ENCODE measurements at places on chromosomes 7 and 10.

- no peak for DNase-seq
Observed at GRCh38 chr7:69859342-69859741, 261.1 kb downstream of the AUTS2 start.

- DNase-seq: no peak
Observed at GRCh38 chr7:112649560-112649959, 140.6 kb downstream of the TMEM168 start.

DNA sequence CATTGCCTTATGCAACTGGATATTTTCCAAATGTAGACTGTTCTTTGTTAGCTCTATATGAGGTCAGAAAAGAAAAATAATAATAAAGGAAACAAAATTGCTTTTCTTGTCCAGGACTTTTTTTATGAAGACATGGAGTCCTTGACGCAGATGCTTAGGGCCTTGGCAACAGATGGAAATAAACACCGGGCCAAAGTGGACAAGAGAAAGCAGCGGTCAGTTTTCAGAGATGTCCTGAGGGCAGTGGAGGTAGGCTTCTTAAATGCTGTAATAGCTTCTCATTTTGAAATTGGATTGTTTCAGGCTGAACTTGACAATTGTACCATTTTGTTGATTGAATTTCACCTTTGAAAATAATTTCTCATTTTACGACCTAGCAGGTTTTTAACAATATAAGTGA, 12.9 kb upstream of the LSMEM1 start:
- DNase-seq: no peak

DNA sequence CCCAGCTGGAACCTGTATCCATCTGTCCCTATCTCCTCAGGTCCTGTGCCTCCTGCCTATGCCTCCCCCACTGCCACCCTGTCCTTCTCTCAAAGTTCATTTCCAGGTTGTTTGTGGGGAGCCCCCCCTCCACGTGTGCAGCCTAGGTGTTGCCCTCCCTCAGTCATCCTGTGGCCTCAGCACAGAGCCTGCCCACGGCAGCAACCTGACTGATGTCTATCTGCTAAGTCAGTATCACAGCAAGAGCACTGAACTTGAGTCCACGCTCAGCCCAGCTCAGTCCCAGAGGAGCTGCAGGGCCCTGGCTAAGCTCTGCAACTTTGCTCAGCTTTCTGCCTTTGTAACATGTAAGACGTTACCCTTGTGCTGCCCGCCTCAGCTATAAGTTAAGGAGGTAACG, 28.7 kb downstream of the FAM53B start:
- DNase-seq: no peak

DNA sequence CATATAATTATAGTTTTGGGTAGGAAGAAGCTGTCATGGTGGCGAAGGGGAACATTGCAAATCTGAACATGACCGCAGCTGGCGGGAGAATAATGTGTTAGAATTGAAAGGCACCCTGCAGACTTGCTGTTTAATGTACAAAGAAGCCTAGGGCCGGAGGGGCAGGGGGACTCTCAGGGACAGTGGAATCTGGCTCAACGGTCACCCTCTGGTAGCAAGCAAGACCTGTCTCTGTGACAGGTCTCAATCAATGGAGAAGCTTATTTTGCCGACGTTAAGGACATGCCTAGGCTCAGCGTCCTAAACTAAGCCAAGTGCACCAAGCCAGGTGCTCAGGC, 177.3 kb downstream of the NSUN6 start:
- no peak for DNase-seq

- DNase-seq: no peak
Observed at GRCh38 chr10:94546049-94546900, 687 bp downstream of the HELLS start.

DNA sequence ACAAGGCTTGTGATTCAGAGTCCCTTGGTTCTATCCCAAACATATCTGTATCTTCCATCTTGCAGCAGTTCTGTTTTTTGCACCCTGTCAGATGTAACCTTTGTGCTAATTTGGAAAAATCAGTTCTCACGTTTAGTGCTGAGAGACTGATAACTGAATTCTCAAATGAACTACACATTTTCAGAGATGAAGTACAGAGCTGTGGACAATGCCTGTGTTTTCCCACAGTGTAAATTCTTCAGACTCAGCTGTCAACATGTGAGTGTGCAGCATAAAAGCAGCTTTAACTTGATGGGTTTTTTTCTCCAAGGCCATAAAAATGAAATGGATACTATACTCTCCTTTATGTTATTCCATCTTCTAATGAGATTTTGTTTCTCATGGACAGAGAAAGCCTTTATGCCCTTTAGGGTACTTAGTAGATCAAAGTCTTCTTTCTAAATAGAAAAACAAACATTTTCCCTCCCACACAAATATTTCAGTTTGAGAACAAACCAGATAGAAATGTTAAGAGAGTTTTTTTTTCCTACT, 150.9 kb downstream of the SEMA3A start:
- DNase-seq: no peak

GRCh38 chr7:116356979-116357378, 142.6 kb upstream of the CAV2 start:
- no peak for DNase-seq

DNA sequence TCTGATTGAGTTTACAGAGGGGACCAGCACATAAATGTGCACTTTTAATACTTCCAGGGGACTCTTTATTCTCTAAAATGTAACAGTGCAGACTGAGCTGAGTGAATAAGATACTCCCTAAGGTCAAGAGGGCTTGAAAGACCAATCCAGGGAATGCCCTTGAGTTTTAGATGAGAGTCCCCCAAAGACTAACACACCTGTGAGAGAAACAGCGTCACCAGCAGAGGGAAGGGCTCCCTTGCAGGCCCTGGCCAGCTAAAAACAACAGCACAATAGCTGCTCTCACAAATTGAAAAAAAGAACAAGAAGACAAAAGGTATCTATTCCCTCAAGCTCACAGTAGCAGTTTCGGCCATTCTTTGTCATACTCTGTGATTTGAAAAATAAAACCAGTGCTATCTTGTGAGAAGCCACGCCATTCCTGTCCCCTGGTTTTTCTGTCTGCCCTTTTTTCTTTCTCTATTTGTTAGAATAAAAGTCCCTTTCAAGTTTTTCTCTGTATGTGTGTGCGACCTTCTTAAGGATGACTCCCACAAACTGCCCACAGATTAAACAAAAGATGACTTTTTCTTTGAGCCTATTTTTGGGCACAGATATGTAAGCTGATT, 230.4 kb upstream of the BMPER start:
- DNase-seq: no peak

DNA sequence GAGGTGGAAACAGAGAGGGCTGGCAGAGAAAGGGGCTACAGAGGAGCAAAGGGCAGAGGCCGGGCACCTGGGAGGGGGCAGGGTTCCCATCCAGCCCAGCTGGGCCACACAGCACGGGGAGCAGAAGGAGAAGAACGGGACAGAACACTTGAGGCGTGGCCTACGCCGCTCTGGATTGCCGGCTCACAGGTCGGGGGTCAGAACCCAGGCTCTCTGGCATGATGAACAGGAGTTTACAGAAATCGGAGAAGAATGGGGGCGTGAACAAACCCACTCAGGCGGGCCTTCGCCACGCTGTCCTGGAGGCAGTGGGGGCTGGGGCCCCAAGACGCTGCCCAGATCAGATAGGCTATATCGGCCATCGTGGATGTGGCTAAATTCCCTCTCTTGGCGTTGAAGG, 362.2 kb upstream of the SHH start:
- DNase-seq: no peak

DNA sequence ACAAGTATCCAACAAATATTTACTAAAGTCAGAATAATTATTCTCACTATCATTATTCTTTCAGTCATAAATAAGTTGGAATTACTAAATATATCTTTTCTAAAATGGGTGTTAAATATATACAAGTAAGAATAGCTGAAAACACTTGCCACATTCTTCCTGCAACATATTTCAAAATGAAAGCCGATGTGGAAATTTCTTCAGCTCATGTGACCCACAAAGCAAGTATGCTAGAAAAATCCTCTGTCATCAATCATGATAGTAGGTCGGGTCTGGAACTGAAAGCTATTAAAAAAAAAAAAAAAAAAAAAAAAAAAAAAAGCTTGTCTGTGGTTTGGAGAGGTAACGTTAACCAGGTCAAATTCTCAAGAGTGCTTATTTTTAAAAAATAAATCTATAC, 344.7 kb downstream of the NEBL start:
- no peak for DNase-seq

DNA sequence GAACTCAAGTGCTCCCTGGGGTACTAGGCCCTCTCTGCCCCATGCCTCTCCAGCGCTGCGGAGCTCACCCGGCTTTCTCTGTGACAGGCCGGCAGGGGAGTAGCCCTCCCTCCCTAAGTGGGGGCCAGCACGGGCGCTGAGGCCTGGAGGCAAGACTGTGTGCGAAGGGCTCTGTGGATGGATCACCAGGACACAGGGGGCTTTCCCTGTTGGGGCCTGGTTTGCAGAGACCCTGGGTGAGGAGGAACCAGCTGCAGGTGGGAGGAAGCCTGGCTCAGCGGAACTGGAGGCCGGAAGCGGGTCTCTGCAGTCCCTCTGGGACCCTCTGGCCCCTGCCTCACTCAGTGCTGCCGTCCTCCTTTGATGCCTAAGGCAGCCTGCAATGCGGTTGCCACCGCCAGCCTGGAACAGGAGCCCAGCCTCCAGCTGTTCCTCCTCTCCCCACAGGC, 106.0 kb downstream of the CYTH3 start:
- DNase-seq: no peak

GRCh38 chr10:102421757-102422512, 1.3 kb downstream of the FBXL15 start:
- DNase-seq: no peak

GRCh38 chr10:102657984-102658724, 13.9 kb downstream of the TRIM8 start:
- DNase-seq: no peak

DNA sequence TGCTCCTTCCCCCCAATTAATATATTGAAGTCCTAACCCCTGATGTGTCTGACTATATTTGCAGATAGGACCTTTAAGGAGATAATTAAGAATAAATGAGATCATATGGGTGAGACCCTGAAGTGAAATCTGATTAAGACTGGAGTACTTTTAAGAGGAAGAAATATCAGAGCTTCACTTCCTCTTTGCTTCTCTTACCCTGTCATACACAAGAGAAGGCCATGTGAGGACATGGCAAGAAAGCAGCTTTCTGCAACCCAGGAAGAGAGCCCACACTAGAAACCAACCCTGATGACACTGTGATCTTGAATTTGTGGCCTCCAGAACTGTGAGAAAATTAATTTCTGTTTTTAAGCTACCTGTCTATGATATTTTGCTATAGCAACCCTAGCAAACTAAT, 44.2 kb downstream of the JMJD1C start:
- no peak for DNase-seq

DNA sequence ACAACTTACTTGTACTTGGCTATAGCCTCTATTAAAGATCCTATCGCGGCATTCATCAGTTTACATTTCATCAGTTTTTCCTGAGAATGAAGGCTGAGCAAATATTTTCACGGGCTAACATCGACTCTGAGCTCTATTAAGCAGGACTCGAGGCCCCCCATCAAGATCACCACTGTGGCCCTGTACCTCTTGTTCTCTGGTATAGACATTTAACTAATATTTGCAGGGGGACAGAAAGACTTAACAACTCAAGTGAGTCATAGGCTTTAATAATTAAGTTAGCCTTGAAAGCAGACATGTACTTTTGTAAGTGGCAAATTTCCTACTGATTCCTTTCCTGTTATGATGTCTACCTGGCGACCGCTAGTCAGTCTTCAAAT, 45.4 kb downstream of the DOCK4 start:
- no peak for DNase-seq

- no peak for DNase-seq
Observed at GRCh38 chr10:66151346-66151745, 774.5 kb upstream of the LRRTM3 start.

DNA sequence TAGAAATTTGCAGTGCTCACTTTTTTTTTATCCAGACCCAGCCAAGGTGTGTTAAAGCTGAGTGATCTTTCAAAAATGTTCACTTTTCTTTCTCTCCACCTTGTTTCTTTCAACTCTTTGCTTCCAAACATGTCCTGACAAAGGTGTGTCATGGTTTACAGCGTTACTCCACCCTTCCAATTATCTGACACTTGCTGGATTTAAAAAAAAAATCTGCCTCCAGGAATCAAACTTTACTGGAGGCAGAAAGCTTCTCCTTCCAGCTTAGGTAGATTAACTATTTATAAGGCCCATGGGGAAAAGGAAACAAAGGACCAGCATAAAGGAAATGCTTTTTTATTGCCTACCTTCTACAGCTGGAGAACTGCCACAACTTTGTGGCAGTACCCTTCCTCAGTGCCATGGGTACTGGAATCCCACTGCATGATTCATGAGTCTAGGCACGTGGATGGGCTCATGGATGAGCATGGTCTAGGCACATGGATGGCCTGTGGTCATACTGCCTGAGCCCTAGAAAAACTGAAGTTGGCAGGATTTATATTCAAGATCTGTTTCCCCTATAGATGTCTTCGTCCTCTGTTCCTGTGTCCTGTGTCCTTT, at the start of gene COL17A1:
Gene COL17A1 (minus strand): TSS at position 80 of the 600 bp plus-strand sequence. CDS start 5,207 bp downstream, outside the sequence.
- no peak for DNase-seq

GRCh38 chr10:106011250-106011649, 1153.3 kb downstream of the SORCS1 start:
- DNase-seq: no peak

Data from naive thymus-derived CD8-positive, alpha-beta T cell (primary cell).